Suprapubic skin (tissue), 4 donors: ENCODE measurements at places on chromosomes 2 and 18.

DNA sequence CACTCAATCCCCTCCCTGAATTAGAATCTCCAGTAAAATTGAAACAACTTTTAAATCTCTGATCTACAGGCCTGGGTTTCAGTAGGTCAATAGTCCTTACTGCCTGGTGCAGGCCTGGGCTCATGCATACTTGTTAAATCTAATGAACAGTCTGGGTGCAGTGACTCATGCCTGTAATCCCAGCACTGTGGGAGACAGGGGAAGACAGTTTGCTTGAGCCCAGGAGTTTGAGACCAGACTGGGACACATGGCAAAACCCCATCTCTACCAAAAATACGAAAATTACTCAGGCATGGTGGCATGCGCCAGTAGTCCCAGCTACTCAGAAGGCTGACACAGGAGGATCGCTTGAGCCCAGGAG is 94.7 kb upstream of the SP3 start:
- no peak for DNase-seq

GRCh38 chr2:9693196-9693491 is 62.3 kb upstream of the YWHAQ start:
- peak; percentile 75 for DNase-seq

- no peak for DNase-seq
These were observed 43.6 kb upstream of the AGPS start for GRCh38 chr2:177348733-177349693.

- no peak for DNase-seq
These were observed 40.2 kb upstream of the VRK2 start for GRCh38 chr2:58006256-58006951.

DNA sequence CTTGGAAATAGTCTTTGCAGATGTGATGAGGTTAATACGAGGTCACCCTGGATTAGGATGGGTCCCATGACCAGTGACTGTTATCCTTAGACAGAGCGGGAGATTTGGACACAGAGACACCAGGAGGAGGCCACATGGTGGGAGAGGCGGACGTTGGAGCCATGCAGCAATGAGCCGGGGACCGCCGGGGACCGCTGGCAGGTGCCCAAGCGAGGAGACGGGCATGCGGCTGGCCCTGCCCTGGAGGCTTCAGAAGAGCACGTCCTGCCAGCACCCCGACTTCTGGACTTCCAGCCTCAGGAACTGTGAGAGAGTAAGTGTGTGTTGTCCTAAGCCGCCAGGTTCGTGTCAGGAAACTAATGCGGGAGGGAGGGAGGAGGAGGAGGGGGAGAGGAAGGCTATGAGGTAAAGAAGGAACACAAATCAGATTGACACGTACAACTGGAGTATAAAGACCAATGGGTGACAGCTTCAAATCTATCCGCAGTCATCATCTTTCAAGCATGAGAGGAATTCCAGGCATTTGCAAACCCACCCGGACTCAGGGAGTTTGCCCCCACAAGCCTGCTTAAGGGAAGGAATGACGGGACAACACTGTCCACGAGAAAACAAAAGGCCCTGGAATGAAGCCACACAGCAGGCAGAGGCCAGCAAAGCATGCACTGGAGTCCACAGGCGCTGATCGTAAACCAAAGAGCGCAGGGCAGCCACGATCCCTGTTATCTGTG is 11.6 kb upstream of the BOK start:
- DNase-seq: no peak

- no peak for DNase-seq
These were observed 32.2 kb downstream of the USP34 start for GRCh38 chr2:61438670-61439069.

- no peak for DNase-seq
These were observed 20.4 kb upstream of the BCL2 start for GRCh38 chr18:63339920-63340484.

DNA sequence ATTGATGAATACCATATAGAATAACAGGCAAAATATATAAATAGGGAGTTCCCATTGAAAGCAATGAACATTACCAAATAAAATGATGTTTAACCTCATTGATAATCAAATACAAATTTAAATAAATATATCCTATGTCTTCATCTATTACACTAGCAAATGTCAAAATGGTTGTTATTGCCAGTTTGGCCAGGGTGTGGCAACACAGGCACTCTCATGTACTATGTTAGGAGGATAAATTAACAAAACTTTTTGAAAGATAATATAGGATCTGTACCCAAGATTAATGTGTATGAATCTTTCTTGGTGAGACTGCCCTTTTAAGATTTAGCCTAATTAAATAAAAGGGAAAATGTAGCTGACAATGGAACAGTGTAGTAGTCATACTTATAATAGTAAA is 659.3 kb downstream of the ERBB4 start:
- DNase-seq: no peak

DNA sequence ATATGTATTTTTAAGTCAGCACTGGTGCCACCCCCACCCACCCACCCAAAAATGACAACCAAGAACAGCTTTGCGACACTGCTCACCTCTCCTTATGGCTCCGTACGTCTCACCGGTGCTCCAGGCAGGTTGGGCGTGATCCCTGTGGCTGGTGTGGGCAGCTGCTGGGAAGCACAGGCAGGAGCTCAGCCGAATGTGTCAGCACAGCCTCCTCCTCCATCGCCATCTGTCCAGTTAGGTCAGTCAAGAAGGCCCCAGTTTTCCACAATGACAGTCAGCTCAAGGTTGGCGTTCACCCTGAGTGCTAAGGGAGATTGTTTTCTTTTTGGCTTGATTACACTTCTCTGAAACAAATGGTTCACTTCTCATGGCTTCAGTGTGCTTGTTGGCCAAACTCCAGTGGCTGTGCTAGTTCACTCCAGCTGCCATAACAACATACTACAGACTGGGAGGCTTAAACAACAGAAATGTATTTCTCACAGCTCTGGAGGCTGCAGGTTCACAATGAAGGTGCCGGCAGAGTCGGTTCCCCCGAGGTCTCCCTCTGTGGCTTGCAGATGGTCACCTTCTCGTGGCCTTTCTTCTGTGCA is 30.2 kb downstream of the AMER3 start:
- no peak for DNase-seq

DNA sequence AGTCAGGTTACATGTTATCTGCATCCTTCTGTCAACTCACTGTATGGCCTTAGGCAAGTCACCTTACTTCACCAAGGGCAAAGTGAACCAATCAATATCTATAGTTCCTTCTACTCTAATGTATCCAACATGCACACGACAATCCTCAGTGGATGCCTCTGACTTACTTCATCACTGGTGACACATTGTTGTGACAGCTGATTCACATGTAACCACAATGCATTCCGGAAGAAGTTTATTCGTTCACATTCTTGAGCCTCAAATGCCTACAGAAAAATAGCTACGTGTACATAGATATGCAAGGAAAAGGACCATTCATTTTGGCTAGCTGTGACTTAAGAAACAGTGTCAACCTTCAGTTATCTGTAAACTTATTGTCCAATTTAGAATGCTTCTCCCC is 26.3 kb upstream of the EPG5 start:
- no peak for DNase-seq

- DNase-seq: no peak
These were observed 322.3 kb upstream of the EPAS1 start for GRCh38 chr2:45974762-45975408.

DNA sequence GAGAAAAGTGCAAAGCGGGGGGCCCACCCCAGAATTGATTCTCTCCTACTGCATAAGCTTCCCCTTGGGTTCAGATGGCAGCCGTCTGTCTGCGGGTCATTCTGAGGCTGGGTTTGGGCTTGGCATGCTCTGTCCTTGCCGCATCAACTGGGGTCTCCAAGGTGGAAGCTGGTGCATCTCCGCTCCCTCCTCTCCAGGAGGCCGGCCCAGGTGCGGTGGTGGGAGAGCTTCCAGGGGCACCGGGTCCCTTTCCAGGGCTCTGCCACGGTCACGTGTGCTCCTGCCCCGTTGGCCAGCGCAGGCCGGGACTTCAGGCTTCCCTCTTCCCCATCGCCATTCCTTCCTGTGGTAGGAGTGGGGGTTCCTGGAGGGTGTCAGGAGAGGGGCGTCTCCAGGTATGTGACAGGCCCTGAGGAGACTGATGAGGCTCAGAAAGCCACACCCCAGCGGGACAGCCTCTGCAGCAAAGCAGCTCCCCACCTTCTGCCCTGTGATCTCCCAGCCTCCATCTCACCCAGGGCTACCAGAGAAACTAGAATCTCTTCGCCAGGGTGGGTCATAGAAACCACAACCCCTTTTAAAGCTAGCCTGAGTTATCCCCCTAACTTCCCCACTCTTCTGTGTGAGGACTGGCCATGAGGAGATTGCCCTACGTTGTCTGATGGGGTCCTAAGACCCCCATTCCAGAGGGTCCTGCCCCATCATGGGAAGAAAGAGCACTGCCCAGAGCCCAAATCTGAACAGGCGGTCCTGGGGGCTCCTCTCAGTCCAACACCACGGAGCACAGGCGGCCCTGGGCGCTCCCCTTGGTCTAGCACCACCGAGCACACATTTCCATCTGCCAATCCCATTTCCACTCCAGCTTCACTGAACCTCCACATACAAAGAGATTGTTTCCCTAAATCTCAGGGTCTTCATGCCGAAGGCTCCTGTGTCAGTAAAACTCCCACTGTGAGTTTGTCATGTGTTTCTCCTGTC is 76.6 kb downstream of the SLC66A2 start:
- peak; percentile 40 for DNase-seq

GRCh38 chr2:38178119-38178518 is 102.2 kb upstream of the CYP1B1 start:
- DNase-seq: peak; percentile 67

- DNase-seq: no peak
These were observed 402.6 kb downstream of the ALK start for GRCh38 chr2:29518646-29519337.

DNA sequence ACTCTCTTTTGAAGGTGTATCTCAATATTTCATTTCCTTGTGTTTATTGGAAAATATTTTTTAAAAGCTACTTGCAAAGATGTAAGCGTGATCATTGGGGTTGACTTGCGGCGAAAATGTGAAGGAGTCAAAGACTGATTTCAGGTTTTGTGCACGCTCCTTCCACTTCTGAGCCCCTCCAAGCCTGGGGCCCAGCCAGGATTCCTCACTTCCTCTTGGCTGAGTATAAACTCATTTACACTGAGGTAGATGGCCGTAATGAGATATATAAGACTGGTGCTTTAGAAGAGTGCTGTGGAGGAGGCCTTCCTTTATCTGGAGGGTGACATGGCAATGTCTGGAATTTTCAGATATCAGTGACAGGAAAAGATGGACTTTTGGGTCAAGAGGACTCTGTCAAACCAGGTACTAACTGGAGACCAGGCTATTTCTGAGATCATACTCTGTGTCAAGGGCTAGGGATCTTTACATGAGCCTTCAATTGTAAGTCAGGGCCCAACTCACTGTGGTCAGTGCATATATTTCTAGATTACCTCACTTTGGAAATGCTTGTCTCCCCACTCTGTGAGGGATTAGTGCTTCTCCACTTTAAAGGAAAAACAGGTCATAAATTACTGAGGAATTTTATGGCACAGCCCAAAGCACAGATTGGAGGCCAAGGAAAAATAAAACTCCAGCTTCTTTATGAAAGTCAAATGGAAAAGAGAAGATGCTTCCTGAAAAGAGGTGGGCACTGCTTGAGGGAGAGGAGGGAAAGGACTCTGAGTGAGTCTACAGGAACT is 22.8 kb downstream of the PRKCE start:
- DNase-seq: no peak

- no peak for DNase-seq
These were observed 126.6 kb downstream of the RTP5 start for GRCh38 chr2:241996100-241996499.

DNA sequence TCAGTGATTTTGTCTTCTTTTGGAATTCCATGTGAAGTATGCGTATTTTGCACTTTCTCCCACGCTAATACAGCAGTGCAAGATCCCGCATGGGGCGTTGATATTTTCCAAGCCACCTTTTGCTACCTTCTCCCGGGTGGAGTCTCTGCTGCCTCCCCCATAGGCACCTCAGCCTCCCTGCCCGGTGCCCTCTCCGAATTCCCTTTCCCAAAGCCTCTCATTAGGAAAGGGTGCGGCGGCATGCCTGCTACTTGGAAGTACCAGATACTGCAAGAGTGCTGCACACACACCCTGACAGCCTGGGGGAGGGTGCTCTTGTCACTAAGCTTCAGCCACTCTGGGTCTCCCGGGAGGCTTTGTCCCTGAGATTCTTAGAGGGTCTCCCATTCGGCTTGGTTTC is 114.4 kb upstream of the PXDN start:
- no peak for DNase-seq

GRCh38 chr2:173462892-173463840 is 108.5 kb downstream of the CDCA7 start:
- no peak for DNase-seq

- DNase-seq: no peak
These were observed 3.7 kb downstream of the INHA start for GRCh38 chr2:219575566-219576504.

DNA sequence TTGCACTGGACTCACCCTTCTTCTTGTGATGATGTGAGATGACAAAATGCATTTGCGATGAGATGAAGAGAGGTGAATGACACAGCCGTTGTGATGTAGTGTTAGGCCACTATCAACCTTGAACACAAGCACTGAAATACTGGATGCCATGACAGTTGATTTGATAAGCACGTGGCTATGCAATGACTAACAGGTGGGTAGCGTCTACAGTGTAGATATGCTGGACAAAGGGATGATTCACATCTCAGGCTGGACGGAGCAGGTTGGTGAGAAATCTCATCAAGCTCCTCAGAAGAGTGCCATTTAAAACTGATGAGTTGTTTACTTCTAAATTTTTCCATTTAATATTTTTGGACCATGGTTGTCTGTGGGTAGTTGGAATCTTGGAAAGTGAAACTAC is 375.8 kb upstream of the LYPD1 start:
- DNase-seq: no peak

DNA sequence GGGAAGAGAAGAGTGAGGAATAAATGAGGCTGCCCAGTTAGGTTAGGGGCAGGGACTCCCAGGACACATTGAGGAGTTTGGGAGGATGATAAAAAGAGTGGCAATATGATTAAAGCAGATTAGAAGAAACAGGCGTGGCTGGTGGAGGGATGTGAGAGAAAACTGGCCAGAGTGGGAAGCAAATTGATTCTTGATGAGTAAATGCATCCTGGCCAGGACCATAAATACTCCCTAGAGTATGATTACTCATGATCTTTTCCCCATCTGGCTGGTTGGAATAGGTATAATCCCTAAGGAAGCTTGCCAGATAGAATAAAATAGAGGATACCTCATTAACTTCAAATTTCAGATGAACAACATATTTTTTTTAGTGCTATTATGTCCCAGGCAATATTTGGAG is 21.5 kb upstream of the DAW1 start:
- no peak for DNase-seq

DNA sequence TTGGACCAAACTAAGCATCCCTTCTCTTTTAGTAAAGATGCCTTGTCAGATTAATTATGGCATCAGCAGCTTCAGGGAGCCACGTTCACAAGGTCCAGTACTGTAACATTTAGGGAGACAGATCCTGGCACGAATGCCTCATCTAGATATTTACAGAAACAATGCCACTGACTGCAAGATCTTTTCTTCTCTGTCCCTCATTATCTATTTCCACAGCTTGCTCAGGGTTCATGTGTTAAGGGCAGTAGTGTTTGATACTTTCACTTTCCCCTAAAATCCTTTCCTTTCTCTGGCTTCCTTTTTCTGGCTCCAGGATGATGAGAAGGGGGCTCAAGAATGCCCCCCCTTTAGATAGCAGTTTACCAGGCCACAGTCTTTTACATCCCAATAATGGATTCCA is 393.9 kb downstream of the BCL11A start:
- DNase-seq: no peak

GRCh38 chr2:119126650-119127049 is 31.9 kb downstream of the C1QL2 start:
- no peak for DNase-seq
